ENCODE measurements at places on chromosomes 11 and 22.

DNA sequence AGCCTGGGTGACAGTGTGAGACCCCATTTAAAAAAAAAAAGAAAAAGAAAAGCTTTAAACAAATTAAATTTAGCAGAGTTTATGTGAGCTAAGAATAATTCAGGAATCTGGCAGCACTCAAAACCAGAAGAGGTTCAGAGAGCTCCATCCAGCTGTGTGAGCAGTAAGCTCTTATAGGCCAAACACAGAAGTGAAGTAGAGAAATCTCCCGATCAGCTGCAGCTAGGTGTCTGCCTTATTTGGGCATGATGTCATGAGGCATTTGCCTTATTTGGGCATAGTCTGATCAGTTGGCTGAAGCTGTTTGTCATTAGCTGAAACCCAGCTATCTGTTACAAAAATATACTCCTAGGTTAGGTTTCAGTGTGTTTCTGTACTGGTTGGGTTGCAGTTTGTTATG, 8.2 kb downstream of the MS4A15 start:
- DNase-seq, result no peak

DNA sequence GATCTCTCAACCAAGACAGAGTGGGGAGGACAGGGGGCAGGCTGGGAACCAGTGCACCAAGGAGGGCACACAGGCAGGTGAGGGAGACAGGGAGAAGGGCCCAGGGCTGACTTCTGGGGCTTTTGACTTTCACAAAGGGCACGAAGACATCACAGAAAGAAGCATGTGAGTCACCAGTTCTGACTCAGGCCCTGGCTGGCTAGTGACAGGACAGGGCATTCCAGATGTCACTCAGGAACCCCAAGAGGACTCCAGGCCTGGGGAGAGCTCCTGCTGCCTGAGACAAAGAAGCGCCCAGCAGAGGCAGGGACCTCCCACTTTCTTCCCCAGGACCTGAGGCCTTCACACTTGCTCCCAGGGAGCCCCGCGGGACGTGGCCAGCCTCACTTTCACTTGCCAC, 497.2 kb downstream of the BUD13 start:
- DNase-seq, result no peak

DNA sequence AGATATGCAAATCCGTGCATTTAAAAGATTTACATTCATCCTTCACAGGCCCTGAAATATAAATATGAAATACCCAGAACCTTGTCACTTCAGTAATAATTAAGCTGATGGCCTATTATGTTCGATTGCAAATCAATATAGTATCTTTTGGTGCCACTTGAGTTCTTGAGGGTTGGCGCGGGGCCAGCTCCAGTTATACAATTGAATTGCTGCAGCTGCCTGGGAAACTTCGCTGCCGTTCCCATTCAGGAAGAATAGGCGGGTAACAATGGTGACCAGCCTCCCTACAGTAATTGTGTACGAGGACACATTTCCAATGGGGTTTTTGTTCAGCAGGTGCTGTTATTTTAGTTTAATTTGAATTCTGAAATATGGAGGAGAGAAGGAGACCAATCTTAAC, 451.2 kb downstream of the INSC start:
- DNase-seq, result no peak

GRCh38 chr11:6210274-6210955, 5.1 kb downstream of the C11orf42 start:
- DNase-seq, result no peak

GRCh38 chr22:17958166-17958565, 66.2 kb downstream of the MICAL3 start:
- DNase-seq, result no peak

DNA sequence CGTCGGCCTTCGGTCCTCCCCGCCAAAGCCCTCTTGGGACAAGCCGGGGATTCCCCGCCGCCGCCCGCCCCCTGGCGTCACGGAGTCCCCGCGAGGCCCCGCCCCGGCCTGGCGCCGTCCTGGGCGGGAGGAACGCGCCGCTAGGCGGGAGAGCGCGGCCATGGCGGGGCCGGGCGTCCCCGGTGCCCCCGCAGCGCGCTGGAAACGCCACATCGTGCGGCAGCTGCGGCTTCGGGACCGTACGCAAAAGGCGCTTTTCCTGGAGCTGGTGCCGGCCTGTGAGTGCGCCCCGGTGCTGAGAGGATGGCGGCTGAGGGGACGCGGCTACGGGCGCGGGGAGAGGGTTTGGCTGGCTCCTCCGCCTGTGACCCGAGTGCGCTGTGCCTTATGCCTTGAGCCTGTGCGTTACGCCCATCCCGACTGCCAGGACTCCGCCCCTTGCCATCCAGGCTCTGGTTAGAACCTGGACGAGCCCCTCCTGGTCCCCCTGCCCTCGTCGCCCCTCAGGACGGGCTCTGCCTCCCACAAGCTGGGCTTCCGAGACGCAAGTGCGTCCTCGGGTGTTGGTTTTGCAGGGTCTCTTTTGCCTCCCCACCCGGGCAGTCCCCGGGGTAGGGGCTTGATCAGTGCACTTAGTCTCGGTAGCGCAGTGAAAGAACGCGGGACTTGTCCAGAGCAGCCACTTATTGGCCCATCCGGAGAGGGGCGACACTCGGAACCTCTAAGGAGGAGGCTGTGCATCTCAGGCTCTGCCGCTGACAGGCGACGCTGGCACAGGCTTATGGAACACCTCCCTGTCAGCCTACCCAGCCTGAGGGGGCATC, at the start of gene ATG16L2:
Gene ATG16L2 (plus strand): TSS at position 126 of the 824 bp plus-strand sequence. CDS start 35 bp downstream, at position 161.
- peak; percentile 87 for DNase-seq

GRCh38 chr11:69461272-69461962, 20.0 kb upstream of the LINC01488 start:
- DNase-seq, result no peak

DNA sequence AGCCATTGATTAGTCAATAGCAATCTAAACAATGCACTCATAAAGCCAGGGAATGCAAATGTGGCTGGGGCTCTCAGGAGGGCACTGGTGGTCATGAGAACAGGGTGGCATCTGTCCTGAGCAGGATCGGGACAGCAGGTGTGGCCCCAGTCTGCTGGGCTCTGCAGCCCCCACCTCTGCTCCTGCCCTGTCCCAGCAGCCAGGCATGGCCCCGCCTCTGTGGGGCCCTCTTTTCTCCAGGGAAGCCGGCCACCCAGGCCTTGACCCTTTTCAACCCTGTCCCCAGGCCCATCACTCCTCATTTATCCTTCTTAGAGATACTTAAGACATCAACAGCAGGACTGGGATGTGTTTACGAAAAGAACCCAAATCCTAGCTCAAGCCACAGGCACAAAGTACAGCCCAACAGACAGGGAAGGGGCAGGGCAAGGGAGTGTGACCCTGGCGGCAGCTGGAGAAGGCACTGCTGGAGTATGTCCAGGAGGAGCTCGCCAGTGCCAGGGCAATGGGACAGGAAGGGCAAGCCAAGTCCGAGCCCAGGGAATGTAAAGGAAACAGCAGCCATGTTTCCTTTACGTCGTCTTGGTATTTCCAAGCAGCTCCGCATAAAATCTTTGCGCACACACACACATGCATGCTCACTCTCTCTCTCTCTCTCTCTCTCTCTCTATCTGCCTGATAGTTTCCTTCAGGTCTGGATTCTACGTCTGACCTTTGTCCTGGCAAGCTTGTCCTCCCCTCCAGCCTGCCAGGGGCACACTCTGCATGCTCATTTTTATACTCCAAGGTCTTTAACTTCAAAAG, 59.9 kb downstream of the DGCR2 start:
- DNase-seq, result no peak

GRCh38 chr22:43985532-43985931, 30.3 kb downstream of the SAMM50 start:
- no peak for DNase-seq

DNA sequence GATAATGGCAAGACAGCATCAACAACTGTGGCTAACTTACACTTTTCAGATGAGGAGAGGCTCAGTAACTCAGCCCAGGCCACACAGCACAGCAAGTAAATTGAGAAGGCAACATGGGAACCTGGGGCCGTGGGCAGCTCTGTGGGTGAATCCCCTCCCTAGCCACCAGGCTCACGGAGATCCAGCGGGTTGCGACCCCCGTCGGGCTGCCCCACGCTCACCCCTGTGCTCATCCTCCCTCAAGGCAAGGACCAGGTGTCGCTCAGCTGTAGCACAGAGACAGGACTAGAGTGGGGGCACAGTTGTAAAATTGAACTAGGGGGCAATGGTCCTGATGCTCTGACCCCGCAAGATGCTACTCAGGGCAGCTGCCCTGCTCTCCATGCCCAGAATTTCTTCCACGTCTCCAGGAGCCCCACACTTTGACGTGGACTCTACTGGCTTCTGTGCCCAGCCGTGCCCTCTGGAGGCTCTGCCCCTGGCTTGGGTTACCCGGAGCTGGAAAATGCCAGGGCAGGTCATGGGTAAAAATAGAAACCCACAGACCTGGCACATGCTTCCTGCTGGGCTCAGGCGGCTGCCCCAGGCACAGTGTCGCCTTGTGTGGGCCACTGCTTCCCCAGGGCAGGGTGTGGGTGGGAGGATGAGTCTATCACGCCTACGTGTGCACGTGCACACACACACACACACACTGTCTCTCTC, 9.0 kb downstream of the TUBA8 start:
- peak; percentile 16 for DNase-seq

DNA sequence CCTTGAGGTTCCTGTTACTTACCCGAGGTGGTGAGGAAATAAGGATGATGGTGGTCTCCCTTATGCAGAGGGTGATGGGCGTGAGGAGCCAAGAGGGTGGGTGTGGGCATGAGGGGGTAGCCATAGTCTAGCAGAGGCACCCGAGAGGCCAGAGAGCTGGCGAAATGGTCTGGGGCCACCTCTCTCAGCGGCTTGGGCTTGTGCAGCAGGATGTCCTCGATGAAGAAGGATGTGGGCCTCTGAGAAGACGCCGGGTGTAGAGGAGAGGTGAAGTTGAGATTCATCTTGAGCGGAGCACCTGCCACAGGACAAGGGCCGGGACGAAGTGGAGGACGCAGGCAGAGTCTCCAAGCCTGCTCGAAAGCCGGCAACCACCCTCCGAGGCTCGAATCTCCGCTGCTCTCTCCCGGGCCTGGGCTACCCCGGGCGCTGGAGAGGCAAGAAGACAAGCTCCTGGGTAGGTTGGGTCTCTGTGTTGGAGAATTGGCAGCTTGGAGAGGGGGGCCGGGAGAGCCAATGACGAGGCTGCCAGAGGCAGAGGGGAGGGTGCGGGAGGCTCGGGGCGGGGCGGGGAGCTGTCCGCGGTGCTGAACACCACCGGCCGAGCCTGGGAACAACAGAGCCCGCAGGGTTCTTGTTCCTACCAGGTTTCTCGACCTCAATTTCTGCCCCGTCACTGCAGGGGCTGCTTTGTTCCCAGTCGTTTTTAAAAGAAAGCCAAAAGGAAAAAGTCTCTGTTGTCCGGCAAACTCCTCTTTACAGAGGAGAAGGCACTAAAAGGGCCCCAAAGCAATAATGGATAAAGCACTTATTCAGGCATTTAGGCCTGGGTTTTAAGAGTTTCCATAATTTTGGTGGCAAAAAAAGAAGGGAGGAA, at the start of gene BSX:
Gene BSX (minus strand): TSS at position 447 of the 877 bp plus-strand sequence. CDS start 163 bp downstream, at position 284.
- peak; percentile 62 for DNase-seq

Data from MCF 10A (cell line).